Activated CD4-positive, alpha-beta T cell treated with anti-CD3 and anti-CD28 coated beads for 36 hours (primary cell): ENCODE measurements at places on chromosomes 12 and 14. TPM values are rescaled to one million over a fixed set of nuclear protein-coding genes. Genes with fewer than 3 reads are reported as not detected.

- no peak for DNase-seq
Observed at GRCh38 chr12:80321653-80322052, 122.4 kb upstream of the PTPRQ start.

Gene PAN2
- total RNA-seq: 54.6 TPM

GRCh38 chr12:111624540-111624939 is 25.4 kb upstream of the ATXN2 start:
- DNase-seq: no peak

Gene NEUROD4
- total RNA-seq: not detected
